Hindlimb muscle (tissue), 1 donor: ENCODE measurements at places on chromosomes 11 and 22. TPM values are rescaled to one million over a fixed set of nuclear protein-coding genes. Genes with fewer than 3 reads are reported as not detected.
A peak's percentile ranks its signal among the peaks of the same experiment; 100 is the strongest.

The OR10A2 gene
- polyA plus RNA-seq: not detected

DNA sequence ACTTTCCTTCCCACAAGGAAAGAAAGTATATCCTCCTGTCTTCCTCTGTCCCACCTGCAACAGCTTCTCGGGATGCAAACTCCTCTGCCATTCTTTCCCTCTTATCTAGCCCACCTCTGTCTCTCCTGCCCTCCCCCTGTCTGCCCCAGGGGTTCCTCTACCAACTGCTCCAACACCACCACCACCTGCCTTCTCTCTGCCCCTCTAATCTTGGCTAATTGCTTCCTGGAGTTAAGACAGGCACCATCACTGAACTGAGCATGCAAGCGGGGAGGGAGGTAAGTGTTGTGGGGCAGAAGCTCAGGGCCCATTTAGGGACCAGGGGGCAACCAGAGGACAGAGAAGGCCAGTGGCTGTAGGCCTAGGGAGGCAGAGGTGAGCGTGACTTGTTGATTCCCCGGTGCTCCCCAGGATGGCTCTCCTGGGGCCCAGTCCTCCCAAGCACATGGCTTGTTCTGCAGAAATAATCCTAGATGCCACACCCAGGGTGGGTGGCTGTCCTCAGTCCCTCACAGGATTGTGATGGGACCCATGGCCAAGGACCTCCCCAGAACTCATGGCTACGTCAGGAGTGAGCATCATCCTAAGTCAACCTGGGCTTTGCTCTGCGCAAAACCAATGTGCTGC lies 111.1 kb downstream of the TP53I11 start:
- DNase-seq: no peak

The MEI1 gene
- 1.1 TPM for polyA plus RNA-seq

DNA sequence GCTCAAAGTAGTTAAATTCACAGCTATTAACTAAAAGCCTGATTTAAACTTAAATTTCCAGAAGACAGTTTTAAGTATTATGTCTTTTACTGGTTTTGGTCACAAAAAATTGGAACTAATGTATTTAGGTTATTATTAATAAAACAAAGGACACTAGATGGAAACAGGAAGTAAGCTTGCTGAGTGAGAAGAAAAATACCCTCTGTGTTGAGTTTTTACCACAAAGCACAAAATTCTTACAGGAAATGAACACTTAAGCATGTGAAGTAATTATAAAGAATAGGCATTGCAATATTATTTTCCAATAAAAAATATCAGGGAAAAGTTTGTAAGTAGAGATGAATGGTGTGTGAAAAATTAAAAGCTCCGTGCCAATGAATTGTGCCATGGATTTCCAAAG lies 46.3 kb downstream of the PIK3C2A start:
- DNase-seq: no peak

The PACSIN3 gene
- polyA plus RNA-seq: 284 TPM

GRCh38 chr11:76453248-76453647 lies 8.4 kb downstream of the EMSY start:
- no peak for DNase-seq

The HIKESHI gene
- 30.8 TPM for polyA plus RNA-seq

DNA sequence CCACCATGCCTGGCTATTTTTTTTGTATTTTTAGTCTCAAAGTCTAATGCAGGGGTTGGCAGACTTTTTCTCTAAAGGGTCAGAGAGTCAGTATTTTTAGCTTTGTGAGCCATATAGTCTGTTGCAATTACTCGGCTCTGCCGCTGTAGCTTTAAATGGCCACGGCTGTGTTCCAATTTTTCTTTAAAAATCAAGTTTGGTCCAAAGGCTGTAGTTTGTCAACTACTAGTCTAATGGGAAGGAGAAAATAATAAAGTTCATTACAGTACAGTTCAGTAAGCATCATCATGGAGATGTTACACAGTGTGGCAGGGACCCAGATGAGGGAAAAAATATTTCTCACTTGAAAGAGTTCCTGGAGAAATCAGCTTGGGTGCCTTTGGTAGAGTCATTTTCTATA lies 107.6 kb downstream of the CSNK2A3 start:
- peak; percentile 40 for DNase-seq

DNA sequence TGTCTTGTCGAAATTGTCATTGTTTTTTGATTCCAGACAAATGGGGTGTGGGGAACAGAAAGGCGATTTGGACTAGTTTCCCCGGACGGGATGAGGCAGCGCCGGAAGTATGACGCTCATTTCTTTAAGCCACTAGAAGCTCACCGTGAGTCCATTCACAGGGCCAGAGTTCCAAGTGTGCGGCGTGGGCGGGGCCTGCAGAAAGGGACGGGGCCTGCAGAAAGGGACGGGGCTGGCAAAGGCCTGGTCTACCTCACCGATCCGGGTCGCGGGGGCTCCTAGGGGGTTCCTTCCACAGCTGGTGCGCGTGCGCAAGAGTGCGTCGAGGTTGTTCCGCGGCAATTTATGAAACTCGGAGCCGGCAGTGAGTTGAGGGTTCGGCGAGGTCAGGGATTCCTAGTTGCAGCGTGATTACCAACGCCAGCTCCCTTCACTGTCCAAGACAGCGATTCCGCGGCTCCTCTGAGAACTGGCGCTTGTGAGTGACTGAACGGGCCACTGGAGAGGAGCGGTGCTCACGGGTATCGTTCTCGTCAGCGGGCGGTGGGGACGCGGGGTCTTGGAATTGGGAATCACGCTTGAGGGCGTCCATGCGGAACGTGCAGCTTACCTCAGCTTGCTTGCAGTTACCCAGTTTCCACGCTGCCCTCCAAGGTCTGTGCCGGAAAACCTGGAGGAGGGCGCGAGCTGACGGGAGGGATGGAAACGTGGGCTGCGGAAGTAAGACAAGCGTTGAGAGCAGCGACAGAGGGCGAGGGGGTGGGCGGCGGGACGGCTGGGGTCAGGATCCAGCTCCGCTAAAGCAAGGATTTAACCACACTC lies at the start of gene ZNF215:
ZNF215 (plus strand) TSS at position 219 of the 822 bp plus-strand sequence. CDS start 5,847 bp downstream, outside the sequence.
- DNase-seq: peak; percentile 64

The RAB30 gene
- polyA plus RNA-seq: 13.9 TPM

DNA sequence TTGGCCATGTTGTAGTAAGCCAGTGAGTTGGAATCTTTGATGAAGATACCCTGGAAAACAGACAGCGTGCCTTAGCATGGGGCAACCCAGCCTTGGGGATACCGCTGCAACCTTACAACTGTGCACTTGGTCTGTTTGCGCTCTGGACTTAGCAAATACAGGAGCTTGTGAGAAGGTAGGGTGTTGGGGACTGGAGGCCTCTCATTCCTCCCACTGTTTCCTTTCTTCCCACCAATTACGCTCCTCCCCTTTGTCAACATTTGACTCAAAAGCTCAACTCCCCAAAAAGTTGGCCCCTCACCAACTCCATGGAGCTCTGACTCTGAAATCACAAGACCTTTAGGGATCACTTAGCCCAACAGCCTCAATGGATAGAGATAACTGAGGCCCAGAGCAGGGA lies 7.9 kb upstream of the TBC1D10A start:
- no peak for DNase-seq

DNA sequence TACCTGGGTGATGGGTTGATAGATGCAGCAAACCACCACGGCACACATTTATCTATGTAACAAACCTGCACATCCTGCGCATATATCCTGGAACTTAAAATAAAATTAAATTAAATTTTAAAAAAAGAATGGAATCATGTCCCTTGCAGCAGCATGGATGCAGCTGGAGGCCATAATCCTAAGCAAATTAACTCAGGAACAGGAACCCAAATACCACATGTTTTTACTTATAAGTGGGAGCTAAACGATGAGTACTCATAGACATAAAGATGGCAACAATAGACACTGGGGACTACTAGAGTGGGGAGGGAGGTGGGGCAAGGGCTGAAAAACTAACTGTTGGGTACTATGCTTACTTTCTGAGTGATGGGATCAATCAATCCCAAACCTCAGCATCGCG lies 40.9 kb downstream of the CWC15 start:
- no peak for DNase-seq
